ENCODE measurements at places on chromosomes 2 and 18.

GRCh38 chr2:8234757-8235374, 447.0 kb upstream of the ID2 start:
- no peak for DNase-seq

DNA sequence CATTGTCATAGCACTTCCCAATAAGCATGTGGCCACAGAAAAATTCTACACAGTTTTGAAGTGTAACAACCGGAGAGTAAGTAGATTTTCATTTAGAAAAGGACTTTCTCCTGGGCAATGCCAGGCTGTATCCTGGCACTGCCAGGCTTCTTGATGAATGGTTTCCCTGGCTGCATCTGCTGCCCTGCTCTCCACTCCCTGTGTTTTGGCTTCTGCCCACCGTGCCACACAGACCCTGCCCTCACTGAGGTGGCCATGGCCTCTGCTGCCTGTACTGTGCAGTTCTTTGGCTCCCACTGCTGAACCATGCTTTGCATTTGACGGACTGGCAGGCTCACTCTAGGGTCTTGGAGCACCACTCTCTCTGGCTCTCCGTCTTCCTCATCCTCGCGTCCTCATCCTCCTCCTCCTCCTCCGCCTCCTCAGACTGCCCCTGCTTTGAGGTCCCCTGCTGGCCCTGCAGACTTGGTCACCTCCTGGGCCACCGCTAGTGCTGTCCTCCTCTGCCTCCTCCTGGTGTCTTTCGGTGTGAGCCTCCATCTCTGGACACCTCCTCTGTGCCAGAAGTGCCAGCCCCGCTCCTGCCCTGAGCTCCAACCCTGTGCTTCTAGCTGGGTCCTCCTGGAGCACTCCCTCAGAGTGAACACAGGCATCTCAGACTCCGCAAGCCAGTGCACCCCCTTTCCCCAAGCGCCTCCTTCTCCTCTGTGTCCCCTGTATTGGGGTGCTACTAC, 45.9 kb upstream of the CNGA3 start:
- DNase-seq, result no peak

GRCh38 chr2:216904974-216905373, 45.1 kb upstream of the TNP1 start:
- DNase-seq, result no peak

- no peak for DNase-seq
These were observed 690.5 kb downstream of the ADCYAP1 start for GRCh38 chr18:1595195-1595594.

DNA sequence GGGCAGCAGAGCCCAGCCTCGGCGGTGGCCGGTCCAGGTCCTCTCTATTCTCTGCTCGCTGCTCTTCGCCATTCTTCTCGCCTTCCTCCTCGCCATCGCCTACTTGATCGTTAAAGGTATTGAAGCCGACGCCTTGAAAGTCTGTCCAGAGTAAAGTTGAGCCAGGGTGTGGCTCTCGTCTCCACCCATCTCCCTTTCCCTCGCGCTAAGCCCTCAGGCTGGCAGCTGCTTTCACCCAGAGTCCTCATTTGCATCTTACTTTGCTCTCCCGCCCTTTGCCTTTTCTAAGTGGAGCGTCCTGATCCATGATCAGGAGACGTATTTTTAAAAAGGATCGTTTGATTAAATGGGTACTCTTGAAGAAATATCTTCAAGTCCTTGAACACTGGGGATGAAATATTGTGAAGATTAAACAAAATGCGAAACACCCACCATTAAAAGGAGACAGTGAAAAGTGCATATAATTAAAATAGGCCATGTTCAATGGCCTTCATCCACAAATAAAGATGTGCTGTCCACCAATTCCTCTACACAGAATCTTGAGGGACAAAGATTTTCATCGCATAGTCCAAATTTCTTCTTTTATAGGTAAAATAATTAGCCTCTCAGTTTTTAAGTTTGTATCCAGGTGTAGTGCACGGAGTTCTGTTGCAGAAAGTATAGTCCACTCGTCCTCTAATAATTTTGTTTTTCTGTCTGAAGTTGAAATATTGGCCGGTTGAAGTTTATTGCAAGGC, 657 bp downstream of the ARL6IP6 start:
- peak; percentile 9 for DNase-seq

- no peak for DNase-seq
These were observed 25.0 kb downstream of the FAM178B start for GRCh38 chr2:96961210-96961950.

GRCh38 chr2:38323623-38324022, 53.5 kb downstream of the ATL2 start:
- DNase-seq, result no peak

DNA sequence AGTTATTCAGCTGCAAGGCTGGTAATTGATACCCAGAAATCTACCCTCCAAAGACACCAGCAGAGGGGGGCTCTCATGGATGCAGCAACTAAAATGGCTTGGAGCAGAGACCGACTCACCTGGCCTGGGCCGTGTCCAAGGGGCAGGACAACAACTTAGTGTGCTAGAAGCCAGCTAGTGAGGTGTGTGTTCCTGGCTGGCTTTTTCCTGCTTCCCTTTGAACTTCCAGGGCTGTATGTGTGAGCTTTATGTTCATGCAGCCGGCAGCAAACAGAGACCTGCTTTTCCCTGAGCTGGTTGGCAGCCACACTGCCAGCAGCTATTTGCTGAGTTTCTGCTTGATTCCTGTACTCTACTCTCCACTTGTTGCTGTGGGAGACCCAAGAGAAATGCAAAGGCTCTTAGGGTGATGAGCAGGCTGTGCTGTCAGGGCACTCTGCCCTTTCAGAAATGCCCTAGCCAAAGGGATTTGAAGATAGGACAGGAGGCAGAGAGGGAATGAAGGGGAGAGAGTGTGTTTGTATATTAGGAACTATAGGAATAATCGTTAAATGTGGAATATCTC, 23.7 kb upstream of the GRP start:
- DNase-seq, result no peak

- no peak for DNase-seq
These were observed 139.8 kb upstream of the NCK2 start for GRCh38 chr2:105604938-105605337.

GRCh38 chr18:24936691-24937090, 415.3 kb downstream of the ZNF521 start:
- DNase-seq, result no peak

GRCh38 chr2:10028988-10029874, 14.1 kb upstream of the KLF11 start:
- peak; percentile 39 for DNase-seq

GRCh38 chr2:232250246-232251175, 128.0 kb upstream of the ALPP start:
- DNase-seq, result no peak

- DNase-seq, result no peak
These were observed 40.2 kb downstream of the ATOH8 start for GRCh38 chr2:85794038-85794441.
